ENCODE measurements at places on chromosomes 7 and 10.

GRCh38 chr7:46485481-46486065, 564.5 kb upstream of the IGFBP3 start:
- no peak for DNase-seq

GRCh38 chr10:103605359-103606096, 112.0 kb downstream of the NEURL1 start:
- no peak for DNase-seq

GRCh38 chr7:101910991-101911799, 93.8 kb downstream of the CUX1 start:
- DNase-seq = no peak

GRCh38 chr7:1893036-1893435, 223.0 kb downstream of the ELFN1 start:
- DNase-seq = no peak
